Activated naive CD8-positive, alpha-beta T cell treated with anti-CD3 and anti-CD28 coated beads, Interleukin-2, amount 10 ng/mL, durations not matched to agents 7 days and 5 days (primary cell): ENCODE measurements at places on chromosomes 16 and 17. TPM values are rescaled to one million over a fixed set of nuclear protein-coding genes. Genes with fewer than 3 reads are reported as not detected.

- DNase-seq = peak; percentile 64
These were observed 649 bp downstream of the GSE1 start for GRCh38 chr16:85613604-85614337.

GRCh38 chr17:72188801-72189200 is 68.0 kb downstream of the SOX9 start:
- DNase-seq = no peak

DNA sequence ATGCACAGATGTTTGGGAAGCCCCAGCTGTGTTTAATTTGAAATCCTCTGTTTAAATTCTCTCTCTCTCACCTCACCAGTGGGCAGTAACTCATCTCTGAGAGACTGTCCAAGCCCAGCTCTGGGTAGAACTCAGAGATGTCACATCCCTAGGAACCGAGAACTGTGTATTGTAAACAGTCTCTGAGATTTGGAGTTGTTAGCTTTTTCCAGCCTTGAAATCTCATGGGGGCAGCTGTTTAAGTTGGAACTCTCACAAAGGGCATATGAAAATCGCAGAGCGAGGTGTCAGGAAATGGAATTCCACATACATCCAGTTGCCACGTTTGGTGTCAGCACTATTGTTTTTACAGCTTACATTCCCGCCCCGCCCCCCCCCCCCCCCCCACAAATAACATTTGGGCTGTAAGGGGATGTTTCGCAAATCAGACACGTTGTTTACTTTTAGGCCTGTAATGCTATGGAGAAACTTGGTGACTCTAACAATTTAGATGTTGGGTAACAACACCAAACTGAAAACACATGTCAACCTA is 34.3 kb downstream of the VPS35L start:
- no peak for DNase-seq

DNA sequence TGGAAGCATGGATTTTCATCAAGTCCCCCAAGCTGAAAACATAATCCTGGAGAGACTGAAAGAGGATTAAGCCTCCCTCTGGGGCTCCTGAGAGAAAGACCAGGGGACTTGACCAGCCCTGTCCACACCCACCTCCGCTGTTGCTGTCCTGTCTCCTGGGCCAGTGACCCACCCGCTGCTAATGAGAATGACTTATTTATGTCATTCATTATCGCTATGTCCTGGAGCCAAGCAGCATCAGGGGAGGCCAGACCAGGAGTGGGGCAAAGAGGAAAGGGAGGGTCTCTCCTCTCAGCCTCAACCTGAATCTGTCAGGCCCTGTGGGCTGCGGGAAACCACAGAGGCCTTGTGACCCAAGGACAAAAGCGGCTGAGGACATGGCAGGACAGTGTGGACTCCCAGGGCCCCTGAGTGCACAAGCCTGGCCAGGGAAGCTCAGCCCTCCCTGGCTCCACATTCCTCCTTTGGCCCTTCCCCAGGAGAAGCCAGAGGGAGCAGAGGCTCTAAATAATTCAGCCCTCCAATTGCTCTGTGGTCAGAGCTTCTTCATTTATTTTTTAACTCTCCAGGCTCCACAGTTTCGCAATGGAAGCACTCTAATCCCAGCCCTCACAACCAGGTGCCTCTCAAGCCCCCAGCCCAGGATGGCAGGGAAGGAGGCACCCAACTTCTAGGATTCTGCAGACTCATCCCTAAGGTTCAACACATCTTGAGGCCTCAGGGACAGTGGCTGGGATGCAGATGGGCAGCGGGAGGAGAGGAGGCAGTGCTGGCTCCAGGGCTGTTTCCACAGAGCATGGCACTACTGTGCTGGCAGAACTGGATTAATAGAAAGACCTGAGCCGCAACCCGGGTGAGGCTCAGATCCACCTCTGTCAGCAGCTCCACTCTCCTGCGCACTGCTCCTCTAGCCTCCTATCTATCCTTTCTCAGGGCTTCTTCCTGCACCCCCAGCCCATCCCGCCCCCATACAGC is 19.1 kb downstream of the CUEDC1 start:
- DNase-seq = no peak

GRCh38 chr17:27621942-27622559 is 8.9 kb upstream of the LGALS9 start:
- no peak for DNase-seq

GRCh38 chr17:77222356-77222755 is 81.6 kb downstream of the SEC14L1 start:
- DNase-seq = no peak

DNA sequence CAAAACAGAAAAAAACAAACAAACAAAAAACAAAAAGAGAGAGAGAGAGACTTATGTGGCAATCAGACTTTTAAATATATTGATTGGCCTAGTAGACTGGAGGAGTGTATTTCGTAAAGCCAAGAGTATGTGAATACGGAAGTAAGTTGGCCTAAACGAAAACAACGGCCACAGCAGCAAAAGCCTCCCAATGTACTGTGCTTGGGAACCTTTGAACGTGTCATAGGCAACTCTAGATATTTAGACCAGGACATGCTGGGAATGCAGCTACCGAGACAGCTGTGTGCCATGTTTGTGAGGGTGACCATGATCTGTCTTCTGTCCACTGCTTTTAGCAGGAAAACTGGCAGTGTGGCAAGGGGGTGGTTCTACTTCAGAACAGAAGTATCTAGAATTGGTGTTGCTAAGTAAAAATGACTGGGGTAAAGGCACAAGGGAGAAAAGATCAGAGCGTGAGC is 7.4 kb downstream of the MAF start:
- no peak for DNase-seq

DNA sequence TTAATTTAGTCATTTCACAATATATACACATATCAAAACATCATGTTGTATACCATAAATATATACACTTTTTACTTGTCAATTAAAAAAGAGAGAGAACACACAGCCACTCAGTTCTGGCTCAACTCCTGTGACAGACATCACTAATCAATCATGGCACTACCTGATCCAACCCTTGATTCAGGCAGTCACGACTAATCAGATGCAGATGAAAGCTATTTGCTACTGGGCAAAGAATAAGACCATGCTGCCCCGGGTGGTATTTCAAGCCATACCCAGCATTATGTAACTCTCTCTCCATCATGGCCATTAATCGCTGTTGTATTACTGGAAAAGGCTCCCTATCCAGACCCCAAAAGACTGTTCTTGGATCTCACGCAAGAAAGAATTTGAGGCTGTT is 345.7 kb downstream of the HAPSTR1 start:
- no peak for DNase-seq

DNA sequence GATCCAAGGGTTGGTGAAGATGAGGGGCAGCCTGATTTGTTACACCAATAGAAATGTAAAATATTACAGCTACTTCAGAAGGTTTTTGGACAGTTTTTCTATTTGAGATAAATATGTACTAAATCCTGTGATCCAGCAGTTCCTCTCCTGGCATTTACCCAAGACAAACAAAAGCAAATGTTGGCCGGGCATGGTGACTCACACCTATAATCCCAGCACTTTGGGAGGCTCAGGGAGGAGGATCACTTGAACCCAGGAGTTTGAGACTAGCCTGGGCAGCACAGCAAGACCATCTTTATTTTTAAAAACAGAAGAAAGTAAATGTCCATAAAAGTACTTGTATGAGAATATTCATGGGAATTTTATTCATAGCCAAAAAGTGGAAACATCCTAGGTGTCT is 64.8 kb upstream of the MRC2 start:
- DNase-seq = no peak

- DNase-seq = no peak
These were observed 85.5 kb downstream of the GSG1L start for GRCh38 chr16:27977966-27978365.

Gene MT1E
- total RNA-seq = 32.6 TPM

GRCh38 chr16:78866521-78866920 is 734.0 kb downstream of the MAF start:
- DNase-seq = no peak

- peak; percentile 41 for DNase-seq
These were observed 2.2 kb upstream of the SLC12A3 start for GRCh38 chr16:56862776-56863175.
